ENCODE measurements at places on chromosomes 12 and 14. TPM values are rescaled to one million over a fixed set of nuclear protein-coding genes. Genes with fewer than 3 reads are reported as not detected.

ZNF84 gene
- total RNA-seq, result 34.8 TPM

TNS2 gene
- 1.5 TPM for total RNA-seq

DNA sequence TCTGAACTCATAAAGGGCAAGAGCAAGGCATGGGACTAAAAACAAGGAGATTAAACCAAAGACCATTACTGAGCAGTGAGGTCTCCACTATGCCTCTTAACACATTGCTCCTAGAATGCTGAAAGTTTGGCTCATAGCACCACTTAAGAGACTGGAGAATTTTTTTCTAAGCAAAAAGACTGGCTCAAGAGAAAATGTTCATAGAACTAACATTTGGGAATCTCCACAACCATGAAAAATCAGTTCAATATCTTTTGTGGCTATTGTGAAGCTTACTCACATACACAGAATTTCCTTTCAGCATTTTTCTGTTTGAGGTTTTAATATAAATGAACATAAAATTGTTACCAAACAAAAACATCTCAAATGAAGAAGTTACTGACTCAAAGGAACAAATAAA lies 255.8 kb downstream of the CCDC91 start:
- no peaks in the 10 kb centered on the region for H3K27me3 ChIP-seq
- no peak overlapping the region for H3K4me3 ChIP-seq
- H3K27ac ChIP-seq, result no peak overlapping the region
- no peaks in the 10 kb centered on the region for H3K4me1 ChIP-seq
- H3K36me3 ChIP-seq, result peaks cover 15% of the 10 kb centered on the region
- no peak for DNase-seq

FGF6 gene
- total RNA-seq, result not detected

- no peak overlapping the region for H3K4me3 ChIP-seq
- peaks cover 5% of the 10 kb centered on the region for H3K4me1 ChIP-seq
- DNase-seq, result no peak
- no peaks in the 10 kb centered on the region for H3K36me3 ChIP-seq
- H3K27me3 ChIP-seq, result peaks cover 14% of the 10 kb centered on the region
- H3K27ac ChIP-seq, result no peak overlapping the region
Observed at GRCh38 chr12:46921048-46921763, 95.4 kb upstream of the SLC38A4 start.

DNA sequence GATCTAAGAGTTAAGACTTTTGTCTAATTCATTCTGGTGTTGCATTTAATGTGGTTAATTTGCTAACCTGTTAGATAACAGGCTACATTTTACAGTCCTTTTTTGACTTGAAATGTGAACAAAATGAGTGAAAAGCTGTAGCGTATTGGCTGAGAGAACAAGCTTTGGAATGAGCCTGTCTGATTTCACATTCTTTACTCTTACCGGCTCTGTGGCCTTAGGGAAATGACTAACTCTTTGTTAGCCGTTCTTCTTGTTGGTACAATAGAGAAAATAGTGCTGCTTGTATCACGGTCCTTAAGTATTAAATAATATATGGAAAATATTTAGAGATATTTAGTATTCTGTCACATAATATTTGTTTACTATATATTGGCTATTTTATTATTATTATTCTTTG lies 1.9 kb downstream of the MNAT1 start:
- peaks cover 25% of the 10 kb centered on the region for H3K4me1 ChIP-seq
- H3K27ac ChIP-seq, result no peak overlapping the region
- H3K4me3 ChIP-seq, result no peak overlapping the region
- no peak for DNase-seq
- peaks cover 10% of the 10 kb centered on the region for H3K27me3 ChIP-seq

DNA sequence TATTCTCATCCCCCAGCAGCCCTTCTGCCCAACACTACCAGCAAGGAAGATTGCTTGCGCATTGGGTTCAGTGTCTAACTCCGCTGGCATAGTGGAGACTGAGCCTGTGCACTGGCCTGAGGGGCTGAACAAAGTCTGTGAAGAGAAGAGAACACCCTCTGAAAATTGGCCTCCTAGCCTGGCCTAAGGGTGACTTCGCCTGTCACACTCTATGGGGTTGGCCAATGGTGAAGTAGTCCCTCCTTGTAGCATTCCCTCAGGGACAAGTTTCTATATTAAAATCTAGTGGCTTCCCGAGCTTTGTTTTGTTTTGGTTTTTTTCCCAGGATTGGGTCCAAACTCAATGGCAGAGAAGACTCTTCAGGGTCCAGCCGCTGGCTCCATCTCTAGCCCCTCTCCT lies 49.1 kb upstream of the DAAM1 start:
- H3K4me3 ChIP-seq, result no peak overlapping the region
- no peaks in the 10 kb centered on the region for H3K27me3 ChIP-seq
- H3K27ac ChIP-seq, result no peak overlapping the region

GRCh38 chr14:91866061-91866460 lies 1.3 kb downstream of the TC2N start:
- H3K27me3 ChIP-seq, result peaks cover 2% of the 10 kb centered on the region
- peaks cover 27% of the 10 kb centered on the region for H3K4me1 ChIP-seq
- DNase-seq, result no peak
- no peak overlapping the region for H3K4me3 ChIP-seq
- H3K27ac ChIP-seq, result no peak overlapping the region

GRCh38 chr12:27965966-27966365 lies 6.6 kb downstream of the PTHLH start:
- H3K4me3 ChIP-seq, result no peak overlapping the region
- H3K27ac ChIP-seq, result no peak overlapping the region
- H3K36me3 ChIP-seq, result no peaks in the 10 kb centered on the region

DNA sequence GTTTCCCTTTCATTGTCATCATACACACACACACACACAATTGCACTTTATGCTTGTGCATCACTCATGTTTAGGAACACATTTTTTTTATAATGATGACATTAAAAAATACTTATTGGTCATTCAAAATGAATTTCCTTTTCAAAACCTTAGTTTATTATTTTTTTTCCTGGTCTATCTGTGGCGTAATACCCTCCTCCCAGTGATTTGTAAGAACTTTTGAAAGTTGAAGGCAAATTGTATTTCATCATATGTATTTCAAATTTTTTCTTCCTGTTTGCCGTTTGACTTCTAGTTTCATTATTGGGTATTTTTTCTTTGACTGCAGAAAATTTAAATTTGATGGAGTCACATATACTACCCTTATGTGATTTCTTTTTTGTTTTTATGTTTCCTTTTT lies 2.5 kb upstream of the LRRK2 start:
- no peak for DNase-seq
- H3K27ac ChIP-seq, result no peak overlapping the region
- peaks cover 19% of the 10 kb centered on the region for H3K36me3 ChIP-seq
- peak overlapping the region; percentile 69 for H3K4me3 ChIP-seq
- H3K4me1 ChIP-seq, result peaks cover 46% of the 10 kb centered on the region

ITGB7 gene
- total RNA-seq, result 139 TPM

ARHGAP5 gene
- total RNA-seq, result 54.4 TPM

GRCh38 chr14:104096751-104097700 lies 11.5 kb downstream of the ASPG start:
- H3K27me3 ChIP-seq, result peaks cover 5% of the 10 kb centered on the region
- peaks cover 4% of the 10 kb centered on the region for H3K4me1 ChIP-seq
- no peak overlapping the region for H3K27ac ChIP-seq
- no peaks in the 10 kb centered on the region for H3K36me3 ChIP-seq

GRCh38 chr14:104845033-104845666 lies 19.9 kb upstream of the CEP170B start:
- peaks cover 60% of the 10 kb centered on the region for H3K27me3 ChIP-seq
- DNase-seq, result no peak
- no peaks in the 10 kb centered on the region for H3K36me3 ChIP-seq
- H3K4me3 ChIP-seq, result no peak overlapping the region
- H3K4me1 ChIP-seq, result peaks cover 3% of the 10 kb centered on the region

- no peak overlapping the region for H3K4me3 ChIP-seq
- no peak for DNase-seq
- no peak overlapping the region for H3K27ac ChIP-seq
- H3K36me3 ChIP-seq, result no peaks in the 10 kb centered on the region
- peaks cover 79% of the 10 kb centered on the region for H3K27me3 ChIP-seq
- peaks cover 6% of the 10 kb centered on the region for H3K4me1 ChIP-seq
Observed at GRCh38 chr12:114411071-114411837, 5.3 kb upstream of the TBX5 start.

- H3K4me1 ChIP-seq, result peaks cover 16% of the 10 kb centered on the region
- H3K4me3 ChIP-seq, result no peak overlapping the region
- peaks cover 5% of the 10 kb centered on the region for H3K27me3 ChIP-seq
- no peak for DNase-seq
- H3K36me3 ChIP-seq, result no peaks in the 10 kb centered on the region
Observed at GRCh38 chr14:74409441-74409840, 16.6 kb downstream of the SYNDIG1L start.

CPNE8 gene
- total RNA-seq, result 1.7 TPM

DNA sequence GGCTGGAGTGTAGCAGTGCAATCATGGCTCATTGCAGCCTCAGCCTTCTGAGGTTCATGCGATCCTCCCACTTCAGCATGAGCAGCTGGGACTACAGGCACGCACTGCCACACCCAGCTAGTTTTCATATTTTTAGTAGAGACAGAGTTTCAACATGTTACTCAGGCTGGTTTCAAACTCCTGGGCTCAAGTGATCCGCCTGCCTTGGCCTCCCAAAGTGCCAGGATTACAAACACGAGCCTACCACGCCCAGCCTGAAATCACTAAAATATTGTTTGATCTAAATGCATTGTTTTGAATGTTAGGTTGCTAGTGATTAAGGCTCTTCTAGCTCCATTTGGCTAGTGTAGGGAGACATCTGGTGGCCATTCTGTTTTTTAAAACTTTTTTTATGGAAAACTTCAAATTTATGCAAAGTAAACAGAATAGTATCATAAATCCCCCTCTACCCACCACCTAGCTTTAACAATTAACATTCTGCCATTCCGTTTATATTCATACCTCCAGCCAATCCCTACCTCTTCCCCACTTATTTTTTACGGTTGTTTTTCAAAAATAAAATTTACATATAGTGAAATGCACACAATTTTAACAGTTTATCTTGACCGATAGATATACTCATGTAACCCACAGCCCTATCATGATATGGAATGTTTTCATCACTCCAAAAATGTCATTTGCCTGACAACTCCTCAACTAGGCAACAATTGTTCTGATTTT lies 37.8 kb downstream of the MYO1H start:
- no peaks in the 10 kb centered on the region for H3K4me1 ChIP-seq
- H3K27me3 ChIP-seq, result peaks cover 4% of the 10 kb centered on the region
- no peak overlapping the region for H3K4me3 ChIP-seq
- H3K36me3 ChIP-seq, result no peaks in the 10 kb centered on the region

GRCh38 chr14:71452539-71452938 lies 479.7 kb upstream of the RGS6 start:
- H3K27ac ChIP-seq, result no peak overlapping the region
- peaks cover 19% of the 10 kb centered on the region for H3K4me1 ChIP-seq

KRT75 gene
- total RNA-seq, result not detected
